Right ventricle myocardium inferior (tissue), 1 donor: ENCODE measurements at places on chromosomes 1 and 21. TPM values are rescaled to one million over a fixed set of nuclear protein-coding genes. Genes with fewer than 3 reads are reported as not detected.

COA7 gene
- 21.6 TPM for total RNA-seq

UBL4B gene
- total RNA-seq: not detected

SPTA1 gene
- total RNA-seq: 0.08 TPM

PCP4L1 gene
- 0.60 TPM for total RNA-seq

S100A2 gene
- total RNA-seq: 2.3 TPM

OSCP1 gene
- total RNA-seq: 5.3 TPM

DNASE2B gene
- not detected for total RNA-seq

NMNAT1 gene
- 19.3 TPM for total RNA-seq

AVPR1B gene
- not detected for total RNA-seq

MAN1C1 gene
- total RNA-seq: 19.5 TPM

TNFSF4 gene
- total RNA-seq: 1.0 TPM

EVI5 gene
- 20.0 TPM for total RNA-seq

DNA sequence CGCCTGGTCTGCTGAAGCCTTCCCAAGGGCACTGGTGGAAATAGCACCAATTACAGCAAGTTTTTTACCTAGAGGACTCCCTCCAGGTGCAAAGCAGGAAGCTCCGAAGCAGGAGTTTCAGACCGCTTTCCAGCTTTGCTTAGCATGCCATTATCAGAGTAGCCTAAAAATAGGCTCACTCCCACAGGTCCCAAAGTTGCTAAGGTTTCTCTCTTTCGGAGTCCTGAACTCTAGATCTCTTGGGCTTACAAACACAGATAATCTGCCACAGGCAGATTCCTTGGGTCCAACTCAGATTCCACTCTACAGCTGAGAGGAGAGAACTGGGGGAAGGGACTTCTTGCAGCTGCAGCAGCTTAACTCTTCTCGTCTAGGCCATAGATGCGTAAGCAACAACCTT lies 22.5 kb downstream of the ZMYND12 start:
- no peak for DNase-seq

DNA sequence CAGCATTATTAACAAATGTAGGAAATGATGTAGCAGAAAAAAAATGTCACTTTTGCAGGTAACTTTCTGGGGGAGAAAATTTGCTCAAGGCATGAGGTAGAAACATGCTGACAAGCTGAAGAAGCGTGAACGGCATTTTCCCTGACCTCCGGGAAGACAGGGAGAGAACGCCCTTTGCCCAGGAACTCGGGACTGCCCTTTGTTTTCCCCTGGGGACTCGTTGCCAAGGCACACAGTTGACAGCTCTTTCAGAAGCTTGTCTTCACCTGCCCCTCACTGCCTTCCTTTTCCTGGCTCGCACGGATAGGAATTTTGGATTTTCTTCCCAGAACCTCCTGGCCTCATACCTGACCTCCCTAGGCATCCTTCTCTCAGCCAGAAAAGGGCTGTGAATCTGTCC lies 52.7 kb upstream of the COA6 start:
- DNase-seq: no peak

DNA sequence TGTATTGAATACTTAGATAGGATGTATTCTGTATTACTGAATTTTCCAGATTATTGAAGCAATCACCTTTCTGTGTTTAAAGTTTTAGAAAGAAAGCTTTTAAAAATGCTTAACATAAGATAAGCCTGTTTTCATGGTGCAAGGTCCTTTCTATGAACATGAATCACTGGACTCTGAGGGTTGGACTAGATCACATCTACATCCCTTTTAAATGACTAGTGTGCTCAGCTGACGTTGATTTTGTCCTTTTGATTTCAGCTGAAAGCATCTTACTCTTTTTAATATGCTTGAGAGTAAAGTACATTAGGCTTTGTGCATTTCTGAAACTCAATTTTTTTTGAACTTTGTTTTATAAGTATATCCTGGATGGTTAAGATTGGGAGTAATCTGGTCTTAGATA lies 16.2 kb downstream of the MIER1 start:
- no peak for DNase-seq

DNA sequence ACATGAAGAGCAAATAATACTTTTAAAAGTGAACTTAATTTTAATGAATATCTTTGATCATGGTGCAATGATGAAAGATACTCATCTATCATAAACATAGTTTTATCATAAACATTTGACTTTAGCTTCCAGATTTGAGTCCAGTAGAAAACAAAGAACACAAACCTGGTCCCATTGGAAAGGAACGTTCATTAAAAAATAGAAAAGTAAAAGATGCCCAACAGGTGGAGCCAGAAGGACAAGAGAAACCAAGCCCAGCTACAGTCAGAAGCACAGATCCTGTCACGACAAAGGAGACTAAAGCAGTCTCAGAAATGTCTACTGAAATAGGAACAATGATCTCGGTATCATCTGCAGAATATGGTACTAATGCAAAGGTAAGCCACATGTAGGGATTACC lies 55.6 kb upstream of the MYOCOS start:
- no peak for DNase-seq

- DNase-seq: no peak
Observed at GRCh38 chr1:205355075-205355453, 1.7 kb downstream of the KLHDC8A start.

DNA sequence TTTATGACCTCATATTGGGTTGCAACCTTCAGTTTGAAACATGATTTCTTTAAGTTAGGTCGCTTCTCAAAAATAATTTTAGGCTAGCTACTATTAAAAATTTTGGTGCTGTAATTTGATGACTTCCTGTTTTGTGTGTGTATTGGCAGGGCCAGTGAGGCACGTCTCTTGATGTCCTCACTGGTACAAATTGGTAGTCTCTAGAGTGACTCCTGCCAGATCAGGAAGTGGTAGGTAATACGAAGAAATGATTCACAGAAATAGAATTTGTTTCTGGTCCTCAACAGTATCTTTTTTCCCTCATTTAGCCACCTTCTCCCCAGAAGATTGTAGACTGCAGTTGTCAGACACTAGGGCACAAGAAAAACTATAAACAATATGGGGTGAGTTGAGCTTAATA lies 120.9 kb upstream of the KIAA1614 start:
- no peak for DNase-seq

DNA sequence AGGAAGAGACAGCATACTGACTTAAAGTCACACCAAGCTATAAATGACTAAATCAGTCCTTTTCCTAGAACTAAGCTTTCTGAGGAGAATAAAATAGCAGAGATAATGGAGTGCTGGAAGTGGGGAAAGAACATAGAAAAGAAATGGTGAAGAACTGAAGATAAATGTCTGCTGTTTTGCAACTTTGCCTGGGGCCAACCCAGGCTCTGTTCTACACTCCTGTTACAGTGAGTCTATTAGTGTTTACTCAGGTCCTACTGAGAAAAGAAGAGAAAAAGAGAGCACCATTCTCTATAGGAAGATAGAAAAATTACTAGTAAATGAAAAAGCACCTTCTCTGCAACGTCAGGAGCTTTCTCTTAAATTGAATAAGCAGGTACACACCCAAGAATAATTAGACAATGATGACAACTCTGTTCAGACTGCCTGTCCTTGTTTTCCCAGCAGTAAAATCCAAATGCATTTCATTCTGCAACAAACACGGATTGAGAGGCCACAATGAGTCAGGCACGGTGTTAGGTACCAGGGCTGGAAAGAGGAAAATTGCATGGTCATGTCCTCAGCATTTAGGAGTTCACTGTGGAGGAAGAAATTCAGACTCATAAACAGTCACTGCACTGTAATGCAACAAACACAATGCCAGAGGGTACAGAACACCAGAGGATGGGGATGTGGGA lies 139.4 kb upstream of the CAMK1G start:
- no peak for DNase-seq

DNA sequence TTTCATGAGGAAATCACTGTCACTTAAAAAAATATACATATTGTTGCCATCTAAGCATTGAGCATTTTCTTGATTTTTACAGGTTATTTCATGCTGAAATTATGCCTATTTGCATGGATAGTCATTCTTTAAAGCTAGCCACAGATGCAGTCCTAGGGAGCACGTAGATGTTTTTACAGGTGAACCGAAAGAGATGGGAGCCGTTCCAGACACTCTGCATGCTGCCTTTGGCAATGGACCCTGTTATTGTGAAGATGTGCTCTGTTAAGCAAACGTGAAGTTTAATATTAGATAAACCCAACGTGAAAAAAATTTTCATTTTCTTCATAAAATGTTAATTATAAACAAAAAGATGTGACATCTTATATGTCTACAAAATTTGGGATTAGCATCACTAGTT lies 7.1 kb downstream of the PROX1 start:
- DNase-seq: no peak

DNA sequence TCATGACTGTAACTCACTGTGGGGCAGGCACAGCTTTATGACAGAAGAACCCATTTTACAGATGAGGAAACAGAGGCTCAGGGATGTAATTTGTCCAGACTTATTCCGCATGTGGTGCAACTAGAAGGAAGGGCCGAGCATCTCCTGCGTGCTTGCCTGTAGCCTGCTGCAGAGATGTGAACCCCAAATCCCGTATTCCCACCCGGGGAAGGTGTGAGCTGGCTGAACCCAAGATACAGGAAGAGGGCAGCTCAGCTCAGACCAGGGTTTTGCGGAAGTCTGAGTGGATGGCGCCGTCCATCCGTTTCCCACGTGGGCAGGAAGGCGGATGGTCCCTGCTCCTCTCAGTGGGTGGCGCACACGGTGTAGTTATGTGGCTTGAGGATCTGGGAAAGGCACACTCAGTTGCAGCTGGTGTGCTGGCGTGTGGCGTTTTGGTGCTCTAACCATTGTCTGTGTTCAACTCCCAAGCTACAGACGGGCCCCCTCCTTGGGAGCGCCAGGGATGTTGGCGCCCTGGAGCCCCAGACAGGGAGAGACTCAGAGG lies 1.2 kb downstream of the CROCC start:
- DNase-seq: no peak

DNA sequence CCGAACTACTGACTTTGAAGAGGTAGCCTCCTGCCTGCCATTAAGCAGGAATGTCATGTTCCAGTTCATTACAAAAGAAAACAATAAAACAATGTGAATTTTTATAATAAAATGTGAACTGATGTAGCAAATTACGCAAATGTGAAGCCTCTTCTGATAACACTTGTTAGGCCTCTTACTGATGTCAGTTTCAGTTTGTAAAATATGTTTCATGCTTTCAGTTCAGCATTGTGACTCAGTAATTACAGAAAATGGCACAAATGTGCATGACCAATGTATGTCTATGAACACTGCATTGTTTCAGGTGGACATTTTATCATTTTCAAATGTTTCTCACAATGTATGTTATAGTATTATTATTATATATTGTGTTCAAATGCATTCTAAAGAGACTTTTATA lies 159.8 kb upstream of the SGIP1 start:
- no peak for DNase-seq

GRCh38 chr1:173478094-173478674 lies 1.0 kb downstream of the PRDX6 start:
- peak; percentile 68 for DNase-seq

DNA sequence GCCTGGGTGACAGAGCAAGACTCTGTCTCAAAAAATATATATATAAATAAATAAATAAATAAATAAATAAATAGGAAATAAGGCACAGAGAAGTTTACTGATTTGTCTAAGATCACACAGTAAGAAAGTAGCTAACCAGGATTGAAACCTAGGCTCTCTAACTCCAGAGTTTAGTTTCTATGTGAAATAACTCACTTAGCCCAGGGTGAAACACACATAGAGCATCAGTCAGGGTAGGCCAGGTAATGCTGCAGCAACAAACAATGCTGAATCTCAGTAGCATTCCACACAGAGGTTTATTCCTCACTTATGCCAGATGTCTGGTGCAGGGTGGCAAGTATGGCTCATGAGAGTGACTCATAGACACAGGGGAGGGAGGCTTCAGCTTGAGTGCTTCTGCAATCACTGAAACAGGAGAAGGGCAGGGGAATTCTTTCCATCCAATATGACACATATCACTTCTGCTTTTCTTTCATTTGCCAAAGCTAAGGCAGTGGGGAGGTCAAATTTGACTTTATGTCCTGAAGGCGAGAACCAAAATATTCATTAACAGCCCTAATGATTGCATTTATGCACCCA lies 37.1 kb upstream of the KANK4 start:
- no peak for DNase-seq

DNA sequence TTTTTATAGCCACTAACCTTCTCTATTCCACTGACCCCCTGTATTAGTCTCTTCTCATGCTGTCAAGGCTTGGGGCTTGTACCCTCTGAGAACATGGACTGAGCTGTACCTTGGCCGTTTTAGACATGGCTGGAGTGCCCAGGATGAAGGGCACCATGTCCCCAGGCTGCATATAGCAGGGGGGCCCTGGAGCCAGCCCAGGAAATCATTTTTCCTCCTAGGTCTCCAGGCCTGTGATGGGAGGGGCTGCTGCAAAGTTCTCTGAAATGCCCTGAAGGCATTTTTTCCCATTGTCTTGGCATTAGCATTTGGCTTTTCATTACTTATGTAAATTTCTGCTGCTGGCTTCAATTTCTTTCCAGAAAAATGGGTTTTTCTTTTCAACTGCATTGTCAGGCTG lies 119.5 kb downstream of the NTMT2 start:
- no peak for DNase-seq

DNA sequence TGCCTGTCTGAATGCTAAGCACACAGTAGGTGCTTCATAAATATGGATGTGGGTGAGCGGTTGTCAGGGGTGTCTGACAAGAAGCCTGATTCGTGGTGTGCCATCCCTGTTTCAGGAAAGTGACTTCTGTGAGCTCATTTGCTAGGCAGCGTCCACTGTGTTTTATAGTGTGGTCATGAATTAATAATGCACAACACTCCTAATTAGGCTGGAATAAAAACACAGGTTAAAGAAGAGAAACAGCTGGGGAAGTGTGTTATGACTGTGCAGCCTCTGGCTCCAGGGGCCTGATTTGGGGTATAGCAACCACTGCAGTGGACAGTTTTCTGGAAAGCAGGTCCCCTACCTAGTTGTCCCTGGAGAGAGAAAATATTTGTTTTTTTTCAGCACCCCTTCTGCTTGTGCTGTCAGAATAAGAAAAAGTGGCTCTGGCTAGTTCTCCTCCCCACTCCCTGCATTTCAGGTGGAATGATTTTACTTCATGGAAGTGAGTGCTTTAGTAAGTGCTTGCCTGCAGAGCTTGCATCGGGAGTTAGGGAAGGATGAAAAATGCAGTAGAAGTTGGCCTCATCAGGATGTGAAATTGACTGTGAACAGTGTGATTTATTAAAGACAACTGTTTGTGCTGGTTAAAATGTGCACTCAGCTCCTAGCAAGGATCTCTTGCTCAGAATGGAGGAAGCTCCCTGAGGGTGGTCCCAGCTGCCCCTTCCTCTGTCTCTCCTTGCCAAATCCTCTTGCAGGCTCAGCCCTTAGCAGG lies 333.8 kb downstream of the HHAT start:
- DNase-seq: no peak

DNA sequence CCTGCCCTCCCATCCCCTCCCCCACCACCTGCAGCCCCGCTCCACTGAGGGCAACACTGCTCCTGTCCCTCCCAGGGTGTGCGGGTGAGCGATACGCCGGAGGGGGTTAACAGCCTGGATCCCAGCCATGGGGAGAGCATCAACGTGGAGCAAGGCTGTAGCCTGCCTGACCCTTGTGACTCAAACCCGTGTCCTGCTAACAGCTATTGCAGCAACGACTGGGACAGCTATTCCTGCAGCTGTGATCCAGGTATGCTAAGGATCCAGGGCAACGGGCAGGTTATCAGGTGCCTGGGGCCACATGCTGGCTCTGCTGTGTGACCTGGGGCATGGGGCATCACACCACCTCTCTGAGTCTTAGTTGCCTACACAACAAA lies 15.0 kb downstream of the CELSR2 start:
- peak; percentile 26 for DNase-seq

- no peak for DNase-seq
Observed at GRCh38 chr1:198212675-198213074, 55.9 kb downstream of the NEK7 start.
